Activated CD4-positive, alpha-beta memory T cell treated with anti-CD3 and anti-CD28 coated beads for 36 hours (primary cell): ENCODE measurements at places on chromosomes 2 and 18. TPM values are rescaled to one million over a fixed set of nuclear protein-coding genes. Genes with fewer than 3 reads are reported as not detected.

Gene MARCHF4
- not detected for total RNA-seq

Gene LOXHD1
- not detected for total RNA-seq

Gene RGPD3
- total RNA-seq, result 0.31 TPM

Gene UGT1A3
- not detected for total RNA-seq

Gene COL3A1
- total RNA-seq, result not detected

Gene IL1F10
- total RNA-seq, result not detected

Gene ADCYAP1
- not detected for total RNA-seq

DNA sequence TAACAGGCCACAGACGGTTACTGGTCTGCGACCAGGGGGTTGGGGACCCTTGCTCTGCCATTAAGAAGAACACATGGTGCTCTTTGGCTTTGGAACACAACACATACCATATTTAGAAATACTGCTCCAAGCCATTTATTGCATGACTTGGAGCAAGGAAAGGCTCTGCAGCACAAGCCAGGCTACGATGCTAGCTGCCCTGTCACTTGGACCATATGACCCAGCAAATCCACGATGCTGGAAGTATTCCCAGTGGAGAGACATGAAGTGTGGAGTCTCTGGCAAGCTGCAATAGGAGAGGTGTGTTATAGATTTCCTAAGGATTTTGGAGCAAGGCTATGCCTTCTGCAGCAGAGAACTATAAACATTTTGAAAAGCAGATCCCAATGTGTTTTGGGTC lies 171.2 kb downstream of the HAUS1 start:
- H3K4me1 ChIP-seq, result peaks cover 10% of the 10 kb centered on the region
- H3K4me3 ChIP-seq, result no peak overlapping the region
- no peak for DNase-seq
- H3K27me3 ChIP-seq, result no peaks in the 10 kb centered on the region
- no peaks in the 10 kb centered on the region for H3K36me3 ChIP-seq

DNA sequence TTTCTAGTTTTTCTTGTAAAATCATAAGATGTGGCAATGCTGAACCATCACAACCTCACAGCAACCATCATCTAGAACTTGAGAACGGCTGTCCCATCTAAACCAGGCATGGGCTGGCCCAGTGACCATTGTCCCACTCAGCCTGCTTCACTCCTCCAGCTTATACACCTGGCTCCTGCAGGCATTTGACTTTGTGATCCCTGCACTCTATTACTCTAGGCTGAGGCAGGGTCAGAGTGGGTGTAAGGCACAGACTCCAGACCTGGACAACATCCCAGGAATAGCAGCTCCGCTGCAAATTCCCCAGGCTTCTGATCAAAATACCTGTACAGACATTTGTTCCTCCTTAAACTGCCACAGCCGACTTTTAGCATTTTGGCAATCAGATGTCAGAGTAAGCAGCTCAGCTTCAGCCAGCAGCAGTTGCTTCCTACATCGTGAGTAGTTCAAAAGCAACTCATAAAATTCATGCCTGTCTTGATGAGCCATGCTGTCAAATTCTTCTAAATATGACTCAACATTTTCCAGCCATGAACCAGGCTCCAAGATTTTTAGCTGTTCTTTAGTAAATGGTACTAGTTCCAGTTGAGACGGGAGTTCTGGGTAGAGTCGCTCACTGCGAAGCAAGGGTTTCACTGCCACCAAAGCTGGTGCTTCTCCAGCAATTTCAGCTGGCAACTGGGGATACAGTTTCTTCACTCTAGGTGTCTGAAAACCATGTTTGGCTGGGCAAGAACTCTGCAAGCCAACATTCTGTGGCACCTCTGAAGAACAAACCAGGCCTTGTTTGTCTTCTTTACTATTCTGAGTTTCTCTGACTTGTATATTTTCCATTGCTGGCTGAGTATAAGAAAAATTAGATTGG lies 12.8 kb downstream of the EPG5 start:
- H3K4me1 ChIP-seq, result peaks cover 38% of the 10 kb centered on the region
- no peak overlapping the region for H3K27ac ChIP-seq
- H3K27me3 ChIP-seq, result no peaks in the 10 kb centered on the region
- DNase-seq, result no peak

DNA sequence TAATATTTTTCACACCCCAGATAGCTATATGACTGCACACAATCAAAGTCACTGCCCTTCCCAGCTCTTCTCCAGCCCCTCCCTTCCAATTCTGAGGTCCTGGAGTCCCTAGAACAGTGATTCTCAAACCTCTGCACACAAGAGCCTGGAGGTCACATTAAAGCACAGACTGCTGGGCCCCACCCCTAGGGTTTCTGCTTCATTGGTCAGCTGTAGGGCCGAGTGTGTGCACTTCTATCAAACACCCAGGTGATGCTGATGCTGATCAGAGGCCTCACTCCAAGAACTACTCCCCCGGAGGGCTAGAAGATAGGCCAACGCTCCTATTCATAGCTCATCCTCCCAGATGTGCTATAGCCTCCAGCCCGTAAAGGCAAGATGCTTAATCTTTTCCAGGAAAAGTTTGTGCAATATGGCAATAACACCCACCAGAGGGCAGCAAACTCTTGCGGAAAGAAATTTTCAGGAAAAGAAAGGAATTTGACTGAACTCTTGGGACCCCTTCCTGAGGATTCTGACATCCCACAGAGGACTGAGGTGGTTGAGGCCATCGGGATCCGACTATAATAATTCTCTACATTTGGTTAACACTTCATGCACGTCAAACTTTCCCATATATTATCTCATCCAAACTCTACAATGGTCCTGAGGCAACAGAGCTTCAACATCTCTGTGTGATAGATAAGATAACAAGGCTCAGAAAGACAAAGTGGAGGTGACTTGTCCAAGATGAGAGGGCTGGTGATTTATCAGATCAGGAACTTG lies 194.2 kb upstream of the PKDCC start:
- no peak overlapping the region for H3K27ac ChIP-seq
- no peaks in the 10 kb centered on the region for H3K36me3 ChIP-seq

GRCh38 chr2:125398738-125399524 lies 1257.0 kb upstream of the GYPC start:
- no peak overlapping the region for H3K27ac ChIP-seq
- no peak overlapping the region for H3K4me3 ChIP-seq
- H3K36me3 ChIP-seq, result no peaks in the 10 kb centered on the region
- no peak for DNase-seq
- no peaks in the 10 kb centered on the region for H3K27me3 ChIP-seq

- H3K36me3 ChIP-seq, result no peaks in the 10 kb centered on the region
- peaks cover 7% of the 10 kb centered on the region for H3K4me1 ChIP-seq
- H3K4me3 ChIP-seq, result no peak overlapping the region
- H3K27ac ChIP-seq, result no peak overlapping the region
Observed at GRCh38 chr2:104432401-104432800, 421.5 kb upstream of the POU3F3 start.

DNA sequence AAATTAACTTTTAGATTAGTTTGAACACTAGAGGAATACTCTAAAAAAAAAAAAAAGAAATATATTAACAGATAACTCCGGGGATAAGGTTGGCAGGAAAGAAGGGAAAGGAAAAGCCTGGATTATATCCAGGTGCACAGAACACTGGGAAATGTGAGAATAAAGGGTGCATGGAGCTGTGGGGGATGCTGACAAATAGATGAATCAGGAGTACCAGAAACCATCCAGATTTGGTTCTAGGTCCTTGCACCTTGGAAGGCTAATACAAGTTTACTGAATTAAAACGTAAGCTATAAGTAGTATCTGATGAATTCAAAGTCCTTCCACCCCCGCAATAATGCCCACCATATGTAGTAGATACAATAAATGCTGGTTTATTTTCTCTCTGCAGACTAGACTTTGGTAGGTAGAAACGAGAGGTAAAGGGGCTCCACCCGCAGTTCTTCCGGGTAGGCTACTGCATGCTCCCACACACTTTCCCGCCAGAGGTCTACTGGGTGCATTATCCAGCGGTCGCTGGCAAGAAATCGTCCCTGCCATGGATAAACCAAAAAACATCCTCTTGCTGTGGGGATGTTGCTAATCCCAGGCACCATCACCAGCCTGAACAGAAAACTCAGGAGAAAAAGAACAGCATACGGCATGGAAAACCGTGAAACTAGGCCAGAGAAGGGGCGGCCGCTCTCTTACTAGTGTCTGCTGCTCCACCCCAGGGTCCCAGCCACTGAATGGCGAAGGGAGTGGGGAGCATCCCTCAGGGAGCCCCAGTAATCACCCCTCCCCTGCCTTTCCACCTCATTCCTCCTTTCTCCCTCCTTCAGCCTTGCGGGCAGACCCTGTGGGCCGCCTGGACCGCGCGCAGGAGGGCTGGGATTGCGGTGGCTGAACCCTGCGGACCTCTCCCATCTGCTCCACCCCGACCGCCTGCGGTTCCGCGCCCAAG lies 1.5 kb downstream of the CNRIP1 start:
- H3K27ac ChIP-seq, result no peak overlapping the region
- H3K4me1 ChIP-seq, result peaks cover 2% of the 10 kb centered on the region
- no peaks in the 10 kb centered on the region for H3K36me3 ChIP-seq
- H3K4me3 ChIP-seq, result peak overlapping the region; percentile 38
- H3K27me3 ChIP-seq, result peaks cover 43% of the 10 kb centered on the region

DNA sequence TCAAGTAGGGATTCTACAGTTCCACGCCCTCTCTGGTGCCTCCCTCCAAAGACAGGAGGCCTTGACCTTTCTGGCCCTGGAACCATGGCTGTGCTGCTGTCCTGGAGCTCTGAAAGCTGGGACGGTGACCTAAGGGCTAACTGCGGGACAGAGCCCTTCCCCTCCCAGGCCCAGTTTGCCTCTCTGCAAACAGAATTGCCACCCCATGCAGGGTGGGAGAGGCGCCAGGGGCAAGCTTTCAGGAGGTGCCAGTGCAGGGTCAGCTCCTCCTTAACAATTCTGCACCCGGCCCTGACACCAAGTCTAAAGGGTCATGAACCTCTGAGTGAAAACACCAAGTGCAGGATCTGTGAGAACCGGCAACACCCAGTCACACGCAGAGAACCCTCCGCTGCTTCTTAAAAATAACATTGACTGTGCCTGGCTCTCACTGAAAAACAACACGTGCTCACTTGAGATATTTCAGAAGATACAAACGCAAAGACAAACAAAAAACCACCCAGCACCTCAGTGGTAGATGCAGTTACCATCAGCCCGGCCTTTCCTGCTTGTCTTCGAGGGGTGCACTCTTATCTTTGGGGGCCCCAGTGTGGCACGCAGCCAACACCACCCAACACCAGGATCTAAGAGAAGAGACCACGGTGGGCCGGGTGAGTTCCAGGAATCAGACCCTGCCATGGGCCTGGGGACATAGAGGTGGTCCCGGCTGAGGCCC lies 1.1 kb upstream of the SNED1 start:
- H3K4me3 ChIP-seq, result no peak overlapping the region
- H3K27me3 ChIP-seq, result peaks cover 19% of the 10 kb centered on the region
- H3K4me1 ChIP-seq, result peaks cover 7% of the 10 kb centered on the region
- H3K27ac ChIP-seq, result no peak overlapping the region

DNA sequence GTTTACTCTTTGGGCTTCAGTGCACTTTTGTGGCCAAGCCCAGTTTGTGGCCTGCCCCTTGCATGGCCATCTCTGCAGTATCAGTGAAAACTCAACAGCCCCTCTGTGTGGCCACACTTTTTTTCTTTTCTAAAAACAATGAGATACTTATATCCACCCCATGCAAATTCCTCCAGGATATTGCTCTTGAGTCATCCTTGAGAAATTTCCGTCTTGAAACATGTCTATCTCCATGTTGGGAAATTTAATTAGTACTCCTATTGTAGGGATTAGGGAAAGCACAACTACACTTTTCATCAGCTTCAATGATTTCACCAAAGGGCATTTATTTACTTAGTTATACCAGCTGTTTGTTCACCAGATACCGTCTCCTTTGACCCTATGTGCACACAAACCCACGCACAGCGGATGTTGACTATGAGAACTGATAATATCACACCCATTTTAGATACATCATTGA lies 993.1 kb downstream of the TSN start:
- H3K27ac ChIP-seq, result no peak overlapping the region
- H3K36me3 ChIP-seq, result no peaks in the 10 kb centered on the region
- H3K27me3 ChIP-seq, result no peaks in the 10 kb centered on the region
- no peaks in the 10 kb centered on the region for H3K4me1 ChIP-seq

- no peak overlapping the region for H3K27ac ChIP-seq
- no peak for DNase-seq
- peaks cover 5% of the 10 kb centered on the region for H3K4me1 ChIP-seq
- no peaks in the 10 kb centered on the region for H3K36me3 ChIP-seq
- peaks cover 5% of the 10 kb centered on the region for H3K27me3 ChIP-seq
Observed at GRCh38 chr2:173043897-173044519, 31.6 kb upstream of the MAP3K20 start.

DNA sequence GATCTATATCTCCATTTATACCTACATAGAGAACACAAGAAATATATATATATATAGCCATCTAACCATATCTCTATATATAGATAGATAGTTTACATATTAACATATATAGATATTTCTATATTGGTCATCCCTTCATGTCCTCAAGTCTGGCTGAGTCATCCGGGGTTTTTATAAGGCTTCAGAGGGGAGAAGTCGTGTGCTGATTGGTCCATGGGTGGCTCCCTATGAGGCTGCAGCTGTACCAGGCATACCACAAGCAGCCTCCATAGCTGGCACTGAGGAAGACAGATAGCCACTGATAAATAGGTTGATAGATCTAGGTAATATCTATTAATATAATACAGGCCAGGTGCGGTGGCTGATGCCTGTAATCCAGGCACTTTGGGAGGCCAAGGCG lies 618.3 kb upstream of the SETBP1 start:
- H3K4me1 ChIP-seq, result no peaks in the 10 kb centered on the region
- no peak overlapping the region for H3K27ac ChIP-seq
- H3K4me3 ChIP-seq, result no peak overlapping the region
- DNase-seq, result no peak
- no peaks in the 10 kb centered on the region for H3K27me3 ChIP-seq

DNA sequence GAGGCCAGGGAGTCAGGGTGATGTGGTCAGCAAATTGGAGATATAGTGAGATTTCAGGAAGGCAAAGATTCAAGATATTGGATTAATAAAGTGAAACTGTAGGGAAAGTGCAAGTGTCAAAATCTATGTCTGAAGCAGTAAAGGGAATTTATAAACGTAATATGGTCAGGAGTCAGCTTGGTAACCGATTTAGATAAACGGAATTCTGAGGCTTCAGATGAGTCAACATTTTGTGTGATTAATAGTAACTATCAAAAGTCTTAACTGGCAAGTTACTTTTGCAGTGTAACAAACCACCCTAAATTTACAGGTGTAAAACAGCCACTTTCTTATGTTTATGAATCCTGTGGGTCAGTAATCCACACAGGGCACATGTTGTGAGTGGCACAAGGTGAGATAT lies 10.9 kb downstream of the MTX2 start:
- no peaks in the 10 kb centered on the region for H3K27me3 ChIP-seq
- no peak for DNase-seq
- peaks cover 26% of the 10 kb centered on the region for H3K4me1 ChIP-seq
- H3K36me3 ChIP-seq, result peaks cover 6% of the 10 kb centered on the region

DNA sequence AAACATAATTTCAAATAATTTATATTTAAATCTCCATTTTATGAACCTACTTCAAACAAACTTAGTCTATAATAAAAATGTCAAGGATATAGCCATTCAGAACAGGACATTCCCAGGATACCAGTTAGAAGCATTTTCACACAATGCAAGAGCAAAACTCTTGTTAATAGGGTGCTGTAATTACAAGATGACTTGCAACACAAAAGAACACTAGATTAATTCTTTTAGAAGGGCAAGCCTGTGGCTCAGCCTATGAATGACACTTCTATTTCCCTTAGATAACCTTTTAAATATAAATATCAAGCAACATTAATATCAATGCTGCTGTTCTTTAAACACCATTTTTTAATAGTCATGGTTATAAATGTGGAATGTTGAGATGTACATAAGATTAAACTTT lies 157.9 kb upstream of the SCN7A start:
- no peak overlapping the region for H3K27ac ChIP-seq
- DNase-seq, result no peak
- no peak overlapping the region for H3K4me3 ChIP-seq
- H3K27me3 ChIP-seq, result no peaks in the 10 kb centered on the region
- H3K36me3 ChIP-seq, result no peaks in the 10 kb centered on the region

- H3K4me1 ChIP-seq, result no peaks in the 10 kb centered on the region
- no peak for DNase-seq
- no peaks in the 10 kb centered on the region for H3K36me3 ChIP-seq
- peaks cover 20% of the 10 kb centered on the region for H3K27me3 ChIP-seq
Observed at GRCh38 chr2:227036527-227036926, 127.5 kb downstream of the COL4A4 start.
